Stimulated activated CD4-positive, alpha-beta T cell treated with anti-CD3 and anti-CD28 coated beads, TNF-alpha, amount 100 ng/mL, for 24 hours (primary cell): ENCODE measurements at places on chromosomes 7 and 10.

DNA sequence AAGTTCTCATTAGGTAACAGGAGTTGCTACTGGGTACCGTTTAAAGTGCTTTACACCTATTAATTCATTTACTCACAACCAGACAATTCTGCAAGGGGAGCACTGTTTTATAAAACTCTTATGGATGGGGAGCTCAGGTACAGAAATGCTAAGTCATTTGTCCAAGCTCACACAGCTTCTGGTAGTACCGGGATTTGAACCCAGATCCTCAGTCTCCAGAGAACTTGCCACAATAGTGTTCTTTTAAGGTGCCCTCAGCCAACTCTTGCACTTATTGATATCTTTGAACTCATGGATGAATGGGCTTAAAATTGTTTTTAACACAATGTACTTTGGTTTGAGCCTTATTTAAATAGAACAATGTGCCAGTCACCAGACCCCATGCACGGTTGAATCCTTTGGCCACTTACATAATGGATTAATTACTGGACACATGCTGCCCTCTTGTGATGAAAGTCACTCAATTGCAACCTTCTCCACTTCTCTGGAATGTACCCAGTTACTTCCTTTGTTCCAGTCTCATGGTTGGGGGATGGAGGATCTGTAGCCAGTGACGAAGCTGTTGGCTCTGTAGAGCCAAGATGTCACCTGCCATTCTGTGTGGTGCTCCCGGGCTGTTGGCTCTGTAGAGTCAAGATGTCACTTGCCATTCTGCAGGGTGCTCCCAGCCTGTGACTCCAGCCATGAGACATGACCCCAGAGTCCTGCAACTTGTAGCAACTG lies 65.6 kb downstream of the NOD1 start:
- DNase-seq = no peak

DNA sequence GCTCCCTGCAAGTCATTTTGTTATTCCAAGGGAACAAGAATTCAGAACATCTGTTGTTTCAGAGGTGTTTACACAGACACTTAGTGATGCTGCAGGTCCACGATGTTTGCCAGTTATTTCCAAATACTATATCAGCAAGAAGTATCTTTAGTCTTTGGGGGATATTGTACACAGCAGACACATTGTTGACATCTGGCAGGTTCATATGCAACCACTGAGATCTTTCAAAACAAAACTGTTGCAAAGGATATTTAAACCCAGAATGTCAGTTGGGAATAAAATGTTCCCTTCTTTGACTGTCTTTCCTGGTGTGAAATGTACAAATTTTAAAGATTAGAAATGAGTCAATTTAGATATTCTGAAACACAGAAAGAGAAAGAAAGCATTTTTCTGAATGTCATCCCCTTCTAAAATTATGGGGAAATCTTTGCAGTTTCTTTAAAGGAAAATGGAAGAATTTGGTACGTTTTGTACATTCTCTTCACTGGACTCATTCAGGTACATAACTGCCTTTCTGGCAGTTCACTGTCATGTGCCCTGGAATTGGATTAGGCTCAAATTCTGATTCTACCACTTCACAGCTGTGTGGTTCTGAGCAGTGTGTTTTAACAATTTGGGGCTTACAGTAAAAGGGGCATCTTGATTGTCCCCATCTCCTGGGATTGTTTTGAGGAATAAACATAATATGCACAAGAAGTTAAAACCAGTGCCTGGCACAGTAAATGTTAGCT lies 40.3 kb upstream of the CELF2 start:
- DNase-seq = no peak

- no peak for DNase-seq
These were observed 129.2 kb downstream of the BAMBI start for GRCh38 chr10:28806488-28806941.

DNA sequence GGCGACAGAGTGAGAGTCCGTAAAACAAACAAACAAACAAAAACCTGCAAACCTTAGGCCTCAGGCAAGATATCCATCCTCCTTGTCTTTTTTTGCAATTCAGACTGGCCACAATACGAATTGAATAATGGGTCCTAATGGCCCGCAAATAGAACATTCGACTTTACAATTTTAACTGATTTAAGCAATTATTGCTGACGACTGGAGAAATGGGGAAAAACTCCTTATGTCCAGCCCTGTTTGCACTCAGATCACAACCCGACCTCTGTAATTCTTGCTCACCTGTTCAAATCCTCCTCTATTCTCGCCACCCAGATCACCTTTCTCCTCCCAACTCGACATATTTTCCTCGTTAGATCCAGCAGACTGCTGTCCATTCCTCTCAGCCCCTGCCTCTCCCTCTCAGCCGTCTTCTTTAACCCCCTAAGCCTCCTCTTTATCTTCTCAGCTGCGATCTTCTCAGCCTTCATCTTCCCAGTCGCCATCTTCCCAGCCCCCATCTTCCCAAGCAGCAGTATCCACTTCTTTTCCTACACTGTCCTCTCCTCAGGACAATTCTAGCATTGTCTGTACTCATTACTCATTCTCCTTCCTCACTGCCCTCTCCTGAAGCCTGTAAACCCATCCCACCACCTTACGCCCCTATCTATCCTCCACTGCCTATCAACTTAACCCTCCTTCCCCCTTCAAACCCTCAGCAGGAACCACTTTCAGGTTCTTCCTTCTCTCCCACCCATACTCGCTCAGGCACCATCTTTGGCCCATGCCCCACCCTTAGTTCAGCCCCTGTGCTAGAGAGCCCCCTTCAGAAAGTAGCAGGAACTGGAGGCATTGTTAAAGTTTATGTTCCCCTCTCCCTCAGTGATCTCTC lies 61.8 kb downstream of the LRRC17 start:
- DNase-seq = no peak

DNA sequence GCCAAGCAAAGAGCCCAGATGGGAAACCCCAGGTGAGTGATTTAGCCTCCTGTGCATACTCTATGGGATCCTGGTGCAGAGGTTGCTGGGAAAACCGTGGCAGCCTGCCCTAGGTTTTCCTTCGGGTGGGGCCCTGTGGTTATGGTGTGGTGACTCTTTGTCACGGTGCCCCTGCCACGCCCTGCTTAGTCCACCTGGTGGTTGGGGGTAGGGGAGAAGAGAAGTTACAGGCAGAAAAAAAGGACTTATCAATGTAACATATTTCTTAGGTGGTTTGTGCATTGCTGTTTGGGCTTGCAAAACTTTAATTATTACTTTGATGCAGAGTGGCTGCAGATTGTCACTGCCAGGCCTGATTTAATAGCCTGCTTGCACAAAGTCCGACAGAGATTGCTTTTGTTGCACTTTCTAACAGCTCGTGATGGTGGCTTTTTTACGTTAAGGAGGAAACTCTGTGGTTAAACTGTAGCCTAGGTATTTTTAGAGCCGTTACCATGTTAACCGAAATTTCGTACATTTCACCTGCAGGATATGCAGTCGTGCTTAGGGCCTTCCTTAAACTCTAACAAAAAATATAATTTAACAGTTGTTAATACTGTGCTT lies 197.4 kb downstream of the RNLS start:
- peak; percentile 38 for DNase-seq

DNA sequence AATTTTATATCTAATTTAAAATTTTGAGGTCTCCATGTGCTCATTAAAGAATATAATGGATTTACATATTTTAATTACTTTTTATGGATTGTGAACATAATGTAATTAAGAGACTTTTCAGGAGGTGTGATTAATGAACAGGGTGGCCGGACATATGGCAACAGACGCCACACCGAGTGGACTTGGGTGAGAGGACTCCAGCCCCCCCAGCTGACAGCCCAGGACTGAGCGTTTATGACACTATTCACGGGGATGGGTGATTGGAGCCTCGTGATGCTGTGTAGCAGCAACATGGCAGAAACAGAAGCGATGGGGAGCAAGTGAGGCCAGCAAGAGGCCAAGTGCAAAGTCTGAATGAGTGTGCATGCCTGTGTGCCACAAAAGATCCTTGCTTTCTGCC lies 1176.9 kb downstream of the TYW1 start:
- no peak for DNase-seq

- peak; percentile 23 for DNase-seq
These were observed 573 bp downstream of the BLVRA start for GRCh38 chr7:43758822-43759683.
